ENCODE measurements at places on chromosomes 7 and 10.

DNA sequence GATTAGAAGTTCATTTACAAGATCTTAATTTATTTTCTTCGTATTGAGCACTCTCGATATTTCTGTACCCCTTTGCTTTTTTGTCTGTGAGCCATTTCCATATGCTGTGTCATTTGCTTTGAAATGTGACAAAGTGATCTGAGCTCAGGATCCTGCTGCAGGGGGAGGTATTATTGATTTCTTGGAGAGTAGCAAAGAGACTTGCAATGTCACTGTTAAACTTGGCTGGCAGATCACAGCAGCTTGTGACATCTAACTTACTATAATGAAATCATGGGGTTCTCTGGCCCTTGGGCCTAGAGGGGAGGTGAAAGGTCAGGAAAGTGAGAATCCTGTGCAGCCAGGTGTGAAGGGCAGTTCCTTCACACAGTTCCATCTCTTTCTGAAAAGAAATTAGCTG, 923.4 kb downstream of the REEP3 start:
- no peak for DNase-seq

- no peak for DNase-seq
Measured at GRCh38 chr7:47847207-47847606, 101.1 kb downstream of the PKD1L1 start.

DNA sequence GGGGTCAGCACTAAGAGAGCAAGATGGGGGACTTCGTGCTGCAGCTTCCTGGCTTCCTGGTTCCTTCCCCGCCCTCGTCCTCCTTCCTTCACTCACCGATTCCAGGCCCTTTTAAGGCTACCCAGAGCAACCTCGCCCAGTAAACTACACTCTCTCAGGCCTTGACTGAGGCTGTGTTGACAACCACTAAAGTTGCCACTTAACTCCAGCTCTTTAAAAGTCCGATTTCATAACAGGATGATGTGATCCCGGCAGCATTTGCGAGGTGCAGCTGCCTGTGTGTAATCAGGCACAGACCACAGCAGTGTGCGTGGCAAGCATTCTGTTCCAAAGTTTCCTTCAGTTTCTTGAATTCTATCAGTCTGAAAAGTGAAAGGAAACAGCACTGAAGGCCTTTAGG, 110.6 kb downstream of the RAB11FIP2 start:
- DNase-seq = peak; percentile 82

DNA sequence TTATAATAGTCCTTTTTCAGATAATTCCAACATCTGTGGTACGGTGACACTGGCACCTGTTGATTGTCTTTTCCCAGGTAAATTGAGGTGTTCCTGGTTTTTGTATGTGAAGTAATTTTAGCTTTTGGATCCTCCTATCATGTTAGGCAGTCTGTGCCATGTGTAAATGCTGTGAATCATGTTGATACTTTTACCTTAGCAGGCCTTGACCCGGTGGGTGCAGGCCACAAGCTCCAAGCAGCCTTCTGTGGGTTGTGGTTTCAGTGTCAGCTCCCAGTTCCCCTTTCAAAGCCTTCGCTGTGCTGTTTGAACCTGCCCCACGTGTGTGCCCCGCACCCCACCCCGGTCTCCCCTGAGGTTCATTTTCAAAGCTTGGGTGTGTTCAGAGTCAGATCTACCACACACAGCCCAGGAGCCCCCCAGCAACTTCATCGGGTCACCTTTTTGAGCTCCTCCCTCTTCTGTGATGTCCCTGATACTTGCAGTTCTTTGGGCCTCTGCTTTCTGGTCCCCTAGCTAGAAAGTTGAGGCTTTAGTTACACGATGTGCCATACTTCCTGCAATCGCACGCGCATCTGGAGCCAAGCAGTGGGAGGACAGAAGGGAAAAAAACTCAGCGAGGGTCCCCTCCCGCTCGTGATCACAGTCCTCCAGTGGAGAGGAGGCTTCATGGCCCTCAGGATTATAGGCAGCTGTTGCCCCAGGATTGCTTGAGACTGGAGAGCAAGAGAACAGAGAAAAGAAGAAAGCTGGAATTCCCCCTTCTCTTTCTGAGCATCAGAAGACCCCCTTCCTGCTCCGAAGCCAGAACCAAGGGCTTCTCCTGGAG, 8.7 kb upstream of the BHLHA15 start:
- no peak for DNase-seq

GRCh38 chr10:130495891-130496636, 359.9 kb downstream of the GLRX3 start:
- no peak for DNase-seq

GRCh38 chr10:114393482-114393881, 10.8 kb downstream of the AFAP1L2 start:
- no peak for DNase-seq

GRCh38 chr10:98427011-98427515, 12.1 kb upstream of the PYROXD2 start:
- DNase-seq = no peak

DNA sequence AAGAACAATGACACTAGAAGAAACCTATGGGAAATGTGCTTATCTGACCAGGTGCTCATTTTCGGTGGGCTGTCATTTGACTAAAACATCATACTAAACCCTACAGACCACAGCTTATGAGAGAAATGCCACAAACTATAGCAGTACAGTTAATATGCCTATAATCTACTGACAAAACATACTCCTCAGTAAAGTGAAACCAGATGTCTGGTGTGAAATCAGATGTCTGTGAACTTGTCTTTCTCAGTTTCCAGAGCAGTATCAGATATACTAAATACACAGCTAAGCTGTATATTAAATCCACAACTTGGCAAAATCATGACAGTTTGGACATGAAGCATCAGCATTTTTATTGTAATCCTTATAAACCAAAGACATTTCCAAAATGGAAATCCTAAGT, 3.3 kb downstream of the IMMP2L start:
- DNase-seq = peak; percentile 20
